ENCODE measurements at places on chromosomes 4 and X. TPM values are rescaled to one million over a fixed set of nuclear protein-coding genes. Genes with fewer than 3 reads are reported as not detected.

DNA sequence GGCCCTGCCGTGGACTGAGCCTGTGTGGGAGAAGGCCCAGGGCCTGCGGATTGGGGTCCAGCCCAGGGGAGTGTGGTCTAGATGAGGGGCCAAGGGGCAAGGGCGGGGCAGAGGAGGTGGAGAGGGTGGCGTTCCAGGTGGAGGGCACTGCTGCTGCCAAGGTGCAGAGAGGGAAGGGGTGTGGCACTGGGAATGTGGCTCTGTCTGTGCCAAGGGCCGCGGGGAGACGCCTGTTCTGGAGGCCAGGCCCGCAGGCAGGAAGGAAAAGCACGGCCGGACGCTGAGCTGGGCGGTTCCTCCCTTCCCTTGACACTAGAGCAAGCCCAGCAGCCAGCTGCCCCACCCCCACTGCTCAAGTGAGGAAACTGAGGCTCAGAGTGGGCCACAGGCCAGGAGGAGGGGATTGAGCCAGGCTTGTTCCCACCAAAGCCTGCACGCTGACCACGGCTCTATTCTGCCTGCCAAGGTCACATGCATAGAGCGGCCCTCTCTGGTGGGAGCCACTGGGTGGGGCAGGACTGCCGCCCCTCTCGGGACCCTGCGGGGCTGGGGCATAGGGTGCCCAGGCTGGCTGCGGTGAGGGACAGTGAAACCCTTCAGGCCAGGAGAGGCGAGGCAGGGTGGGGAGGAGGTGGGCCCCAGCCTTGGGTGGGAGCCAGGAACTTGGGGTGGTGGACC is 13.0 kb downstream of the SH3BP2 start:
- no peak for DNase-seq

- no peak for DNase-seq
Observed at GRCh38 chr4:23413631-23414030, 476.2 kb downstream of the PPARGC1A start.

DNA sequence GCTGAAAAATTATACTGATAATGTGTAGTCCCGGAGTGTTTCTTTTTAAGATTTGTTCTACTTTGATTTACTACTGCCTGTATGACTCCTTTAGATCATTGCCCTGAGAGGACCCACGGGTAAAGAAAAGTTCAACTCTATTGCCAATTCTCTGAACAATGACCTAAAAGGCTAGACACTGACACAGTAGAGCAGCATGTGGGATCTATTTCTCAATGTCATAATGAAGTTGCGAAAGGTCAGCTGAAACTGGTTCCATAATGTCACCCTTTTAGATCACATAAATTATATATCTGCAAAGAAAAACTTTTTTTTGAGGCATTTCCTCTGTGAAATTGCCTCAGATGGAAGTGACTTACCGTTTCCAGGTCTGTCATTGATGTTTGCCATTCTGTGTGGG is 67.4 kb downstream of the GLRB start:
- no peak for DNase-seq

ZMAT1 gene
- total RNA-seq, result 14.9 TPM

DNA sequence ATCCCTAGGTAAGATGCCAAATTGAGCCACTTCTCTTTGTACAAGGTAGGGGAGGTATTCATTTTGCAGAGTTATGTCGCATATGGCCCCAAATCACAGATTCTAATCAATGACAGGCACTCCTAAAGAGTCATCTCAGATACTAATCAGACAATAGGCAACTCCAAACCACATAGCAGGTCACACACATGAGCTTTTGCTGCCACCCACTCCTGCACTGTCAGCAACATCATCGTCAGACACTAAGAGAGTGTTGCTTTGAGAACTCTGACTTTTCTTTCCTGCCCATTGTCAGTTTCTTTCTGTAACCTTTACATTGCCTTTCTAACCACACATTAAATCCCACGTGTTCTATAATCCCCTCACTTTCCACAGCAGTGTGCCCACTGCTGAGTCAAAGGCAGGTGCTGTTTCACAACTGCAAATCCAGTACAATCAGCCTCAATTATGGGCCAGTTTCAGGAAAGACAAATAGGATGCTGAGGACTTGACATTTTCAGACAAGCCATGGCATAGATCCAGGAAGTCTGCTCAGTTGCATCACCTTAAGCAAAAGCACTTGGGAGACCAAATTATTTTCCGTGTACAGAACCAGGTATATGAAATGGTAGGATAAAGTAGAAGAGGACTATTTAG is 23.5 kb downstream of the TMEM31 start:
- DNase-seq, result no peak

- DNase-seq, result no peak
Observed at GRCh38 chr4:74375824-74376426, 11.0 kb downstream of the EREG start.

DNA sequence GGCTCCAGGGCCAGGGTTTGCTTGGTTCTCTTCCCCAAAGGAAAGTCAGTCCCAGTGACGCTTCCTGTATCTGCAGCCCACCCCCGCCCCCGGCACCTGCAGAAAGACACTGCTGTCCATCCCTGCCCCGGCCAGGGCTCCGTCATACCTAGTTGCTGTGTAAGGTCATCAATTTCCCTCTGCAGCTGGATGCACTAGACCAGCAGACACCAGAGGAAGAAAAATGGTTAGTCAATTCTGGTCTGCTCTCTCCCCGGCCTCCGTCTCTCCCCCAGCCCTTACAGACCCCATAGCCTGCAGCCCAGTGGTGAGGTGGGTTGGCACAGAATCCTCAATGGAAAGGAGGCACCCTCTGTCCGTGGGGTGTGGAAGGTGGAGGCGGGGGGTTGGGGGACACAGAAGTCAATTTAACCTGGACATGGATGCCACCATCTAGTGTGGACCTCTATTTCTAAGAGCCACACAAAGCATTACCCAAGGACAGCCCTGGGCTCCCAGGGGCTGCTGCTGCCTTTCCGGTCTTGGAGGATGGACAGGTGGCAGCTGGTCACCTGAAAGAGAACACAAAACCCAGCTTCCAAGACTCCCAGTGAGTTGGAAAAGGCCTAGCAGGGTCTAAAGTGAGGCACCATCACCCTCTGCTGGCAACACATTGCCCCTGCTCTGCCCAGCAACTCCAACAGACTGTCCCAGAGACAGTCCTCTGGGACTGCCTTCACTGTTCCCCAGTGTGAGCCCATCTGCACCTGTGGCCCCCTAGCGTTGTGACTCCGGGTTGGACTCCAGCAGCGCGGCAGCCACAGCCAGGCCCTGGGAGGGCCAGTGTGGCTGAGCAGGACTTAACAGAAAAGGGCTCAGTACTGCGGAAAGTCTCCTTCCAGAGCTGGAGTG is 40.2 kb upstream of the NHSL2 start:
- no peak for DNase-seq

DNA sequence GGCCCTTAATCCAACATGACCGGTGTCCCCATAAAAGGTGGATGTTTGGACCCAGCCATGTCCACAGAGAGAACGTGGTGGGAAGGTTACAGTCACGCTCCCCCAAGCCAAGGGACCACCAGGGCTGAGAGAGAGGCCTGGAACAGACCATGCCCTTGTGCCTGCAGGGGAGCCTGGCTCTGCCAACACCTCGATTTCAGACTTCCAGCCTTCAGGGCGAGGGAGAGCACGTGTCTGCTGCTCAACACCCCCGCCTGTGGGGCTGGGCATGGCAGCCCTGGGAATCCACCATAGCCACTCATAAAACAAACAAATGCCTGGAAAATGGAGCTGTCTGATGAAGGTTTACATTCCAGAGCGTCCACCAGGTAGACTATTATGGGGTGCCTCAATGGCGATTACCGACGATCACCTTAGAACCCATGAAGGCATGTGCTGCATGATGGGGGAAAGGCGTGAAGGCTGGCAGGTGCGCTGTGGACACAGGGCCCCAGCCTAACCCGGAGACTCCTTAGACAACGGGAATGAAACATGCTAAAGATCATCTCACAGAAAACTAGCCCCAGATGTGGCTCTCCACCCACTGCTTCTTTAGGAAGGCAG is 42.3 kb upstream of the HMX1 start:
- DNase-seq, result no peak

TEX13C gene
- not detected for total RNA-seq

DNA sequence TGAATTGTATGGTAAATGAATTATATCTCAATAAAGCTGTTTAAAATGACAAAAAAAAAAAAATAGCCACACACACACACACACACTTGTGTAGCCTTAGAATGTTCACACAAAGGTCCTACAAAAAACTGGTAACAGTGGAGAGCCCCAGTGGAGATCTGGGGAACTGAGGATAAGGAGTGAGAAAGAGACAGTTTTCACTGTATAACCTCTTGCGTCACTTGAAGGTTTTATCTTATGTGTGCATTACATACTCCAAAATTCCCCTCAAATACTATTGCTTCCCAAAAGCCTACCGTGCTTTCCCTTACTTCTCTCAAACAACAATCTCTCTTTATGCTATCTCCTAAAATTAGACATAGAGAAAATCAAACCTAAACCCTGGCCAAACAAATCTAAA is 67.8 kb downstream of the SMC1A start:
- DNase-seq, result no peak

TBC1D9 gene
- 17.5 TPM for total RNA-seq
